Islet precursor cell (in vitro differentiated cells): ENCODE measurements at places on chromosomes 3 and 15.

- peak; percentile 79 for DNase-seq
These were observed 242.5 kb downstream of the ATP8B4 start for GRCh38 chr15:49876401-49877038.

DNA sequence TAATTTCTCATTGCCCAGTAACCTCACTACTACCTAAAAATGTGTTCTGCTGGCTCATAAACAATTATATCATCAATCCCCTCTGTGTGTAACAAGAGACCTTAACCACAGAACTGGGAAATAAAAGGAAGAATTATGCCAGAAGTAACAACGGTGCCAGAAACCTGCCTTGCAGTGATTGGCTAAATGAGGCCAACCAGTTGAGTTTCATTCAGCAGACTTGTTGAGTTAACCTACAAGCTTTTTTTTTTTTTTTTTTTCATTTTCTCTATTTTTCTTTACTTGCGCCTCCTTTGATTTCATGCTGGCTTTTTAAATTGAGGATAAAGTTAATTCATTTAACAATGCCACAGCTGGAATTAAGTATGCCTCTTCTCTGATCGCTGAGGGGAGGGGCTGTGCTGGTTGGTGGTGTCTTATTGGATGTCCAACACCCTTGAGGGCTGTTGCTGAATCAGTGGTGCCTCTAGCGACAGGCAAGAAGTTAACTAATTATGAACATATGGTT, 30.0 kb upstream of the GMNC start:
- DNase-seq = no peak

- no peak for DNase-seq
These were observed 331.0 kb upstream of the RGMA start for GRCh38 chr15:93420050-93420452.

DNA sequence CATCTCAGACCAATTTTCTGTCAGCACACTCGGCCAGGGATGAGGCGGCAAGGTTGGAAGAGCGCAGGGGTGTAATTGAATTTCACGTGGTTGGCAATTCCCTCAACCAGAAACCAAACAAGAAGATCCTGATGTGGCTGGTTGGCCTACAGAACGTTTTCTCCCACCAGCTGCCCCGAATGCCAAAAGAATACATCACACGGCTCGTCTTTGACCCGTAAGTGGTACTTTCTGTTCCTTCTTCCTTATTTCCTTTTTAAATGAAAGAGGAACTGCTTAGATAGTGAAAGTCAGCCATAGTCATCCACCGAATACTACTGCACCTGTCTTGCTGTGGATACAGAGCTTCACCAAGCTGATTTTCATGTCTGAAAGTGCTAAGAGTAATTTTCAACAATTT, 60.1 kb downstream of the SGO1 start:
- no peak for DNase-seq

DNA sequence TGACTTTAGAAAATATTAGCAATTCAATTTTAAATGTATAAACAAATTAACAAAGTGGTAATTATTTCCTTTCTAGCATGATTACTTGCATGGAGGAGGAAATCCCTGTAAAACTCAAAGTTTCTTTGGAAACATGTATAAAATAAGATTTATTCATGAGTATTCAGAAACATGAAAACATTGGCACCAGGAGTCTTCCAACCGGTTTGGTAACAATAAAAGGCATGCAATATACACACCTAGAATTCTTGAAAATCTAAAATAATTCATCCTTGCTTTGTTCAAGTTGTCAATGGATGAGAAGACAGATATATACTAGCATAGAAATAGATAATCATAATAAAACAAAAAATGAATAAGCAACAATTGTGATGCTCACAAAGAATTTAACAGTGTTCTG, 76.4 kb downstream of the ZPLD1 start:
- DNase-seq = no peak

DNA sequence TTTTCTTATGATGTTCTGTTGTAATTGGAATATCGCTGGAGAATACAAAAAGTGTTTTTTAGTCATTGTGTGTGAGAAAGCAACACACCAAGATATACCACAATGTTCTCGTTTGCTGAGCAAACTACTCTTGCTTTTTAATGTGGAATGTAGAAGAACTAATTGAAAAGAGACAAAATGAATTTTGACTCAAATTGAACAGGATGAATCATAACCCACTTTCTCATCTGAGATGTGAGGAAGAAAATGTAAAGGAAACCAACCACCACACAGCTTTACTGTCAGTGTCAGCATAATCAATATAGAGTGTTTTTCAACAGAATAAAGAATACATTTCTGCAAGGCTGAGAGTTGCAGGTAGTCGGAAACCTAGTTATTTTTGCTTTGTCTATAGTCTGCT, 448.8 kb upstream of the TPRG1 start:
- no peak for DNase-seq

DNA sequence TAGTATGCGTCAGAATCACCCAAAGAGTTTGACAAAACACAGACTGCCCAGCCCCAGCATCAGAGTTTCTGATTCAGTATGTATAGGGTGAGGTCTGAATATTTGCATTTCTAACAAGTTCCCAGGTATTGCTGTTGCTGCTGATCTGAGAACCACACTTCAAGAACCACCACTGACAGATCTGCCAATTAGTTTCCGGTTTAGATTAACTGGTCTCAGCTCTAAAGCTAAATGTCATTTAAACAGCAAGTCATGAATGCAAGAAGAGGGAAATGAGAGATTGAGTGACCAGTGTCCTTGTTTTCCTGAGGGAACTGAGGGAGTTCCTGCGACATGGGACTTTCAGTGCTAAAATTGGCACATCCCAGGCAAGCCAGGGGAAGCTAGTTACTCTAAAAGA, 305.0 kb downstream of the ZNF385D start:
- DNase-seq = no peak

DNA sequence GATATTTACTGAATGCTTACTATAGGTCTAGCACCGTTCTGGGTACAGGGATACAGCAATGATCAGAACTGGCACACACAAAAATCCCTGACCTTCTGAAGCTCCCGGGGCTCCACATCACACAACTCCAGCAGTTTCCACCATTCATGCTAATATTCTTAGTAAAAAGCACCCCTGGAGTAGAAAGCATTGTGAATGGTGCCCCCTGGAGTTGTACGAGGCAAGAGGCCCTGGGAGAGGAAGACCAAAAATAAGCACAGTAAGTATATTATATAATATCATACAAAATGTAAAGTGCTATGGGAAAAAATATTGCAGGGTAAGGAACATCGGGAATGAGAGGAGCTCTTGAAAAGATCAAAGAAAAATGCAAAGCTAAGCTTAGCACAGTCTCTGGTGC, 790 bp upstream of the SRGAP3 start:
- no peak for DNase-seq

DNA sequence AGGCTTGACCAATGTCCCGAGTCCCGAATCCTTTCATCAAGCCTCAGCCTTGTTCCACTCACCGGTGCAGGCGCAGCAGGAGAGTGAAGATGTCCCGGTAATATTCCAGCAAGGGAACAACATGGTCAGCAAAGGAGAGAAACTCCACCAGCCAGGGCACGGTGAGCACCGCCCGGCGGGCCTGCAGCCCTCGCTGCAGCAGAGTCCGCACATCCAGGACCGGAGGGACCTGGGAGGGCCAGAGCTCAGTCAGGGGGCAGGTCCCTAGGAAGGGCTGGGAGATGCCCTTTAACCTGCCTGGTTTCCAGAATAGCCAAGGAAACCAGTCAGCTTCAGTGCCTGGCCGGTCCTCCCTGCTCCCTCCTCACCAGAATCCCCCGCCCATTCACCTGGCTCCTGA, 6.4 kb downstream of the CDAN1 start:
- no peak for DNase-seq

DNA sequence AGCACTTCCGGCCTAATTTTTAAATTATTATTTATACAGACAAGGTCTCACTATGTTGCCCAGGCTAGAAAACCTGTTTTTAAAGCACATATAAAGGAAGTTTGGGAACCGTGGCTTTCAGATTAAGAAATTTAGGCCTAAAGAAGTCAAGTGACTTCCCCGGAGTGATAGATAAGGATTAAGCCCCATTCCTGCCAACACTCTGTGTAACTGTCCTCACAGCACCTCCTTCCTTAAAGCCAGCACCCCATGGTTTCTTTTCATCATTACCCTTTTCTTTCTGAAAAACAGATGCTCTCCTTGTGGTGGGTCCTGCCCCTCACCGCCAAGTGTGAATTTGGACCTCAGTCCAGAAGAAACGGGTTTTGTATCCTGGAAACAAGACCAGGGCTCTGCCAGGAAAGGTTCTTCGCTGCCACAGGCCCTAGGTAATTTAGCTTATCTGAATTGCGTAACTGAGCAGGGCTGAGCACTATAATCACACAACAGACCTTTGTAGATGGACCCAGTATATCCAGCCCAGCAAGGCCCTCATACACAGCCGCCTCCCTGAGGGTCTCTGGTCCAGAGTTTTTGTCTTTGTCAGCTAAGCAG, 231.3 kb downstream of the PLCL2 start:
- DNase-seq = no peak

GRCh38 chr15:76930831-76931396, 635 bp upstream of the RCN2 start:
- DNase-seq = no peak

DNA sequence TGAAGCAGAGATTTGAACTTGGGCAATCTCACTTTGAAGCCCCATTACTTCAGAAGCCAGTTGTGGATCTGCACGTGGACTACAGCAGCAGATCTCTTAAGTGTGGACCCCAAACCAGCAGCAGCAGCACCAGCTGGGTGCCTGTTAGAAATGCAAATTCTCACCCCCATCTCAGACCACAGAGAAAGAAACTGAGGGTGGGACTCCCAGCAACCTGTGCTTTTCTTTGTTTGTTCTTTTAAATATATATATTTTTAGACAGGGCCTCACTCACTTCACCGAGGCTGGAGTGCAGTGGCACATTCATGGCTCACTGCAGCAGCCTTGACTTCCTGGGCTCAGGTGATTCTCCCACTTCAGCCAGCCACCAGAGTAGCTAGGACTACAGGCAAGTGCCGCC, 53.2 kb downstream of the SLTM start:
- no peak for DNase-seq

DNA sequence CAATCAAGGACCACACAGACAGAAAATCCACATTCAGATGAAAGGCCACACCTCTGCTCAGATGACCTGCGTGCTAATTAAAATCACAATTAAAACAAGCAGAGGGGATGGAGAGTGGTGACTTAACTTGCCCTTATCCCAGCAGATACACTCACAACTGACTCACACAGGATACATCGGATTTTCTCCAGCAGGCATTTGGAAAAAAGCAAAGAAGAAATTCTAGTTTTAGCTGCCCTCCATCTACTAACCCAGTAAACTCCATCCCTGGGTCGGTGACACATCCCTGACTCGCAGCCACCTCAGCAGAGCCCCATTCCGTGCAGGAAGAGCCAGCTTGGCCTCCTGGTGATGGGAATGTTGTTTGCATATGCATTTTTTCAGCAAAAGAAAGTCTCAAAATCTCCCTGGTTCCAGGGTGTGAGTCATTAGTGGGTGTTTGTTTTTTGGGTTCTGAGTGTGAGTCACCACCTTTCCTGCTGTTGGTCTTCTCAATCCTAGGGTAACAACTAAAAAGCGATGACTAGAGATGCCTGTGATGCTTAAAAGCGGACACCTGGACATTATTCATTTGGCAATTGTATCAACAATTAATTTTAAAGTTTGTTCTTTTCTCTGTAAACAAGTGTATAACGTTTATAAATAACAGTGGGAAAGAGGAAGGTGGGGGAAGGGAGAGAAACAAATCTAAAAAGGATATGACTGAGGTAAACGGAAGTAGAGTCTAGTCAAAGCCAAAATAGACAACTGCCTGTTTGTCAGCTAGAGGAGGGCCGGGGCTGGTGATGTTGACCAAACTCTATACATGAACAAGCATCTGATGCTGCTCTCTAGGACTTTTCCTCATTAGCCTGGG, 49.8 kb upstream of the SLC4A7 start:
- DNase-seq = peak; percentile 98

GRCh38 chr3:177690306-177690705, 493.0 kb upstream of the TBL1XR1 start:
- no peak for DNase-seq
